HepG2 (cell line): ENCODE measurements at places on chromosomes 7 and 10. TPM values are rescaled to one million over a fixed set of nuclear protein-coding genes. Genes with fewer than 3 reads are reported as not detected.

GRCh38 chr10:71657604-71658466 is 61.7 kb downstream of the C10orf105 start:
- no peak for DNase-seq
- peaks cover 5% of the 10 kb centered on the region; the same call in 2 of the 3 replicates for H3K27me3 ChIP-seq
- H3K4me3 ChIP-seq = no peak overlapping the region
- H3K4me1 ChIP-seq = peaks cover 26% of the 10 kb centered on the region

GRCh38 chr7:137626469-137627067 is 220.2 kb downstream of the DGKI start:
- no peaks in the 10 kb centered on the region for H3K4me1 ChIP-seq
- H3K27me3 ChIP-seq = peaks cover 12% of the 10 kb centered on the region; the same call in 1 of the 3 replicates
- peak; percentile 36 for DNase-seq
- no peaks in the 10 kb centered on the region for H3K36me3 ChIP-seq

DNA sequence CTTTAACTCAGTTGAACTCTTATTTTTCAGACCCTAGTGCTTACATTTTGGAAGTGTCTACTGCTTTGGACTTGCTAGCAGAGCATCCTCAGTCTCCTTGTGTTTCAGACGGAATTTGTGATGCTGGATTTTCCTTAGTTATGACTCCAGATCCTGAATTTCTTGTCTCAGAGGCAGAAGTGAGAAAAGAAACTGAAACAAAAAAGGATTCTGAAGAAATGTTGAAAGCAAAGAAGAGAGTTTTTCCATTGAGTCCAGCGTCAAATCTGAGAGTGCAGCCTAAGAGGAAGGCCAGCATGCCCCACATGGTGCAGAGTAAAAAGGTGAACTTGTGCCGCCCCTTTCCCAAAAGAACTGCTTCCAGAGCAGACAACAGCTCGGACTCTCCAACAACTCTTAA is 46.1 kb downstream of the TASOR2 start:
- H3K4me1 ChIP-seq = peaks cover 16% of the 10 kb centered on the region
- no peak overlapping the region for H3K27ac ChIP-seq
- DNase-seq = no peak

DNA sequence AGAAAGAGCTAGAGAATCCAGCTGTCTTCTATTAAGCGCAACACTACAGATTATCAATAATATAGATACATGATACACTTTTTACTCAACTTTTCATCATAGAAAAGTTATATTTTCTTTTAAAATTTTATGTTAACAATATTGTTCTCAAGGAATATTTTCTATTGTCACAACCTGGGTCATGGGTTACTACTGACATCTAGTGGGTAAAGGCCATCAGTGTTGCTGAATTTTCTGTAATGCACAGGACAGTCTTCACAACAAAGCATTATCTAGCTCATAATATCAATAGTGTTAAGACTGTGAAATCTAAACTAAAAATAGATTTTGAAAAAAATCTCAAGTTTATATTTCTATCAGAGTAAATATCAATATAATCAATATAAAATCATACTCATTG is 209.8 kb downstream of the ZNF33B start:
- no peaks in the 10 kb centered on the region for H3K4me1 ChIP-seq
- DNase-seq = peak; percentile 1
- no peak overlapping the region for H3K27ac ChIP-seq
- H3K27me3 ChIP-seq = no peaks in the 10 kb centered on the region; the same call in 1 of the 2 replicates
- no peaks in the 10 kb centered on the region for H3K36me3 ChIP-seq

GRCh38 chr7:134919240-134919641 is 67.1 kb upstream of the AGBL3 start:
- no peak overlapping the region for H3K27ac ChIP-seq
- H3K27me3 ChIP-seq = no peaks in the 10 kb centered on the region
- no peak overlapping the region for H3K4me3 ChIP-seq
- no peak for DNase-seq
- peaks cover 20% of the 10 kb centered on the region for H3K4me1 ChIP-seq

DNA sequence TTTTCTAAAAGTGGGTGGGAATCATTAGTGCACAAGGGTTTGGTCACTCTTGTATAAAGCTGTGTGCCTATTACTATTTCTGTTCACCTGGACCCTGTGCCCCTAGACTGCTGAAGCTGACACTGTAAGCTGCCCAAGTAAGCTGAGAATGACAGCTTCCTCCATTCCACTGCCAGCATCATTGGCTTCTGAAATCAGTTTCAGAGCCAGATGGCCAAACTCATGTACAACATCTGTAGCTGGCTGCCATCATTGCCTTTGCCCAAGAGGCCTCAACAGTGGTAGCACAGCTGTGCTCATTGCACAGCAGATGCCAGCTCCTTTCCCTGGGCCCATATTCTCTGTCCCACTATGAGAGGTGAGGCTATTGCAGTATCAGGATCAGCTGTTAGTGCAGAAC is 165.7 kb downstream of the CPEB3 start:
- peak overlapping the region; percentile 92 for H3K27ac ChIP-seq
- H3K4me1 ChIP-seq = peaks cover 74% of the 10 kb centered on the region
- H3K36me3 ChIP-seq = no peaks in the 10 kb centered on the region
- no peak overlapping the region for H3K4me3 ChIP-seq

DNA sequence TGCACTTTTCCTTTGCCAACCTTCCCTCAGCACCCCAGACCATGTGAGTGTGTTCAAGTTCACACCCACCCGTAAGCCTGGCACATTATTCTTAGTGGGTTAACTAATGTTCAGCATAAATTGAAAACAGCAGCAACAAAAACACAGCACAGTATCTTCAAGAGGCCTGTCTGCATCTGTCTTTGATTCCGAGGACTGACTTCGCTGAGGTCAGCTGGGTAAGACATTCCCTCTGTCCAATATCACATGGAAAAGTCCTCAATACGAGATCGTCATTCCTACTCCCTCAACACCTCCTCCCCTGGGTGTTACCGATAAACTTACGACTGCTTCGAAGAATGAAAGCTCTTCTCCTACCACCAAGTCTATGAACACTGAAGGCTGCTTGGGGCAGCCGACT is 218.8 kb downstream of the SFMBT2 start:
- no peaks in the 10 kb centered on the region for H3K27me3 ChIP-seq
- H3K4me3 ChIP-seq = no peak overlapping the region
- no peak overlapping the region for H3K27ac ChIP-seq

DNA sequence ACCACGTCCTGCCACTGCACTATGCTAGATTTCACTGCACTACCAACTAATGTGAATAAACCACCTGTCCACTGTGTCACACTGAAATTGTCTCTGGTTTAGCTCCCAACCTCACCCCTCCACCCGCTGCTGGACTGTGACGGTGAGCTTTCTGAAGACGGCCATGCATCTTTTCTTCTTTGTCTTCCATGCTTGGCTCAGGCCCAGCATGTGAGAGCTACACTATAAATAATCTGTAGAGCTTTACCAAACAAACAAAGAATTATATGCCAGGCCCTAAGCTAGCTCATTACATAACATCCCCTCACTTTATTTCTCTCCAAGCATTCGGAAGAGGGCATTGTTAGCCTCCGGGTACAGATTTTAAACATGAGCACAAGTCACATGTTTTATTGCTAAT is 633.2 kb downstream of the TNS3 start:
- DNase-seq = no peak
- no peaks in the 10 kb centered on the region for H3K4me1 ChIP-seq
- H3K27ac ChIP-seq = no peak overlapping the region
- no peak overlapping the region for H3K4me3 ChIP-seq

Gene ELN
- 0.08 and 0.15 TPM in 2 replicates for total RNA-seq

Gene CRYGN
- total RNA-seq = not detected in 2 replicates
